ENCODE measurements at places on chromosomes 2 and 18. TPM values are rescaled to one million over a fixed set of nuclear protein-coding genes. Genes with fewer than 3 reads are reported as not detected.

DNA sequence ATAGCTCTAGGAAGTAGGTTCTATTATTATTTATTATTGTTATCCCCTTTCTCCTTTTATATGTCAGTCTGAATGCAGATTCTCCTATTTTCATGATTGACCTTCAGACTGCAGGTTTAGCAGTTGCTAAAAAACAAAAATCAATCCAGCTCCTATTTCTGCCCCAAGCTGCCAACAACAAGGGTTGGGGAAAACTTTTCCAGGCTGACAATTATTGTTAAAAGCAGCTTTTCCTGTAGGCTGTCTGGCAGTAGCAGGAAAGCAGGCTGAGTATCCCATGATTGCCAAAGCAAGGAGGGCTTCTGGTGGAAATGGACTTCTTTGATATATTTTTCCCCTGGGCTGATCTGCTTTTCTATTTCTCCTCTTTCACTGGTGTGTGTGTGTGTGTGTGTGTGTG, 78.0 kb upstream of the CTLA4 start:
- peaks cover 10% of the 10 kb centered on the region for H3K27me3 ChIP-seq
- H3K27ac ChIP-seq, result no peak overlapping the region
- no peak for DNase-seq
- no peaks in the 10 kb centered on the region for H3K4me1 ChIP-seq
- no peak overlapping the region for H3K4me3 ChIP-seq

- no peak overlapping the region for H3K27ac ChIP-seq
- H3K4me3 ChIP-seq, result no peak overlapping the region
- no peak for DNase-seq
- no peaks in the 10 kb centered on the region for H3K36me3 ChIP-seq
- no peaks in the 10 kb centered on the region for H3K4me1 ChIP-seq
- H3K27me3 ChIP-seq, result no peaks in the 10 kb centered on the region
Observed at GRCh38 chr2:150403457-150403856, 84.0 kb downstream of the RND3 start.

GRCh38 chr18:75110846-75111415, 98.0 kb downstream of the PTGR3 start:
- H3K4me3 ChIP-seq, result no peak overlapping the region

GRCh38 chr18:62827397-62827796, 112.1 kb downstream of the PHLPP1 start:
- no peak for DNase-seq
- H3K4me3 ChIP-seq, result no peak overlapping the region
- no peaks in the 10 kb centered on the region for H3K36me3 ChIP-seq
- no peak overlapping the region for H3K27ac ChIP-seq
- peaks cover 11% of the 10 kb centered on the region for H3K4me1 ChIP-seq

GRCh38 chr2:66815886-66816285, 381.0 kb downstream of the MEIS1 start:
- H3K27ac ChIP-seq, result no peak overlapping the region
- H3K27me3 ChIP-seq, result no peaks in the 10 kb centered on the region
- H3K4me1 ChIP-seq, result no peaks in the 10 kb centered on the region
- H3K4me3 ChIP-seq, result no peak overlapping the region
- no peak for DNase-seq

- no peak for DNase-seq
- H3K4me3 ChIP-seq, result no peak overlapping the region
- H3K27me3 ChIP-seq, result no peaks in the 10 kb centered on the region
Observed at GRCh38 chr2:196718419-196719109, 79.0 kb downstream of the CCDC150 start.

DNA sequence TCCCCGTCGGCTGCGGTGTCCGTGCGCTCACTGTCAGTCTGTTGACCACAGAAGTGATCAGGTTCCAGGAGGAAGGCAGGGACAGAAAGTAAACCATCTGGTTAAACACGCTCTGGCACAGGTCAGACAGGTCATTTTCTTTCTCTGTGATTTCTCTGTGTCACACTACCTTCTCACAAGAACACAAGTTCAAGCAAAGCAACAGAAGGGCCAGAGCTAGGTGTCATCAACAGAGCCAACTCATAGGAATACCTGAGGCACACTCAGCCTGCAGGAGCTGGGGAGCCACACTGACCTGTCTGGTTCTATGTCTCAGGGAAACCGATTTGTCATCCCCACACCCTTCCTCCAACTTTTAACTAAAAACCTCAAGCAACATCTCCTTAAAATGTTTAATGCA, 115.1 kb upstream of the ZBTB14 start:
- no peaks in the 10 kb centered on the region for H3K27me3 ChIP-seq
- H3K4me1 ChIP-seq, result no peaks in the 10 kb centered on the region
- no peak for DNase-seq
- no peak overlapping the region for H3K27ac ChIP-seq

- no peaks in the 10 kb centered on the region for H3K27me3 ChIP-seq
- no peaks in the 10 kb centered on the region for H3K36me3 ChIP-seq
- no peak for DNase-seq
- peaks cover 35% of the 10 kb centered on the region for H3K4me1 ChIP-seq
- no peak overlapping the region for H3K4me3 ChIP-seq
- no peak overlapping the region for H3K27ac ChIP-seq
Observed at GRCh38 chr2:239223310-239224198, 177.3 kb downstream of the HDAC4 start.

DNA sequence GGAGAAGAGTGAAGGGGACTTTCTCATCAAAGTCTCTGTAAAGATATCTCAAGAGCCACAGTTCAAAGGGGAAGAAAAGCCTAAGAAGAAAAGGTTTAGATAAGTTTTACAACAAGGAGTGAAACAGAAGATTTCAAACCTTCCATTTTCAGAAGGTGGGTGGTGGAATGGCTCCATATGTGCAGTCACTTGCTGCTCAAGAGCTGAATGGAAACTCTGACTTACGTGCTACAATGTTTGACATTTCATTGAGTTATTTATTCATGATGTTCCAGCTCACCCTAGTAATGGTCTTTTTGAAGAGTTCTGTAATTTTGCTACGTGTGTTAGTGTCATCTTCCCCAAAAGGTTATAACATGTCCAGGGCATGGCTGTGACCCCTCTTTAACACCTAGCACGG, 21.7 kb downstream of the LCT start:
- H3K27ac ChIP-seq, result no peak overlapping the region
- no peaks in the 10 kb centered on the region for H3K27me3 ChIP-seq
- H3K4me1 ChIP-seq, result peaks cover 5% of the 10 kb centered on the region
- no peak overlapping the region for H3K4me3 ChIP-seq

DNA sequence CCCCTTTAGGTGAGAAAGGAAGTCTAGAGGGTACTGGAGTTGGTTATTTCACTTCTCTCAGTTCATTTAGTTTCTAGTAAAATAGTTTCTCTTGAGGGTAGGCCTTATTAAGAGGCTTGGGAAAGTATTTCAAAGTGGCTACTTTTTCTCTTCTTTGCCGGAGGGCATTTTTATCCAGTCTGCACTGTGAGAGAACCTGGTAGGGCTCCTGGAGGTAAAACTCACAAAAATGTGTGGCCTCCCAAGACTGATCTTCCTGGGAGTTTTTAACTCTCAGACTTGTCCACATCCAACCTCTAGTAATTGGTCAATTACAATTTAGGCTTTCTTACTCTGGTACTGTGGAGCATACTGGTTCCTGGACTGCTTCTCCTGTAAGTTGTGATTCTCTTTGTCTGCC, 28.0 kb downstream of the EHBP1 start:
- no peak overlapping the region for H3K4me3 ChIP-seq
- no peak for DNase-seq
- H3K36me3 ChIP-seq, result no peaks in the 10 kb centered on the region
- H3K4me1 ChIP-seq, result peaks cover 4% of the 10 kb centered on the region

- no peaks in the 10 kb centered on the region for H3K36me3 ChIP-seq
- peaks cover 32% of the 10 kb centered on the region for H3K4me1 ChIP-seq
- peak overlapping the region; percentile 92 for H3K4me3 ChIP-seq
Observed at GRCh38 chr2:26243470-26244308, 743 bp downstream of the HADHA start.

GRCh38 chr2:234401426-234401825, 95.5 kb downstream of the ARL4C start:
- no peaks in the 10 kb centered on the region for H3K27me3 ChIP-seq
- peaks cover 9% of the 10 kb centered on the region for H3K4me1 ChIP-seq
- H3K36me3 ChIP-seq, result no peaks in the 10 kb centered on the region

GRCh38 chr2:34037157-34037556, 438.1 kb upstream of the FAM98A start:
- H3K4me3 ChIP-seq, result no peak overlapping the region
- no peaks in the 10 kb centered on the region for H3K27me3 ChIP-seq
- DNase-seq, result no peak
- H3K27ac ChIP-seq, result no peak overlapping the region
- H3K4me1 ChIP-seq, result no peaks in the 10 kb centered on the region

DNA sequence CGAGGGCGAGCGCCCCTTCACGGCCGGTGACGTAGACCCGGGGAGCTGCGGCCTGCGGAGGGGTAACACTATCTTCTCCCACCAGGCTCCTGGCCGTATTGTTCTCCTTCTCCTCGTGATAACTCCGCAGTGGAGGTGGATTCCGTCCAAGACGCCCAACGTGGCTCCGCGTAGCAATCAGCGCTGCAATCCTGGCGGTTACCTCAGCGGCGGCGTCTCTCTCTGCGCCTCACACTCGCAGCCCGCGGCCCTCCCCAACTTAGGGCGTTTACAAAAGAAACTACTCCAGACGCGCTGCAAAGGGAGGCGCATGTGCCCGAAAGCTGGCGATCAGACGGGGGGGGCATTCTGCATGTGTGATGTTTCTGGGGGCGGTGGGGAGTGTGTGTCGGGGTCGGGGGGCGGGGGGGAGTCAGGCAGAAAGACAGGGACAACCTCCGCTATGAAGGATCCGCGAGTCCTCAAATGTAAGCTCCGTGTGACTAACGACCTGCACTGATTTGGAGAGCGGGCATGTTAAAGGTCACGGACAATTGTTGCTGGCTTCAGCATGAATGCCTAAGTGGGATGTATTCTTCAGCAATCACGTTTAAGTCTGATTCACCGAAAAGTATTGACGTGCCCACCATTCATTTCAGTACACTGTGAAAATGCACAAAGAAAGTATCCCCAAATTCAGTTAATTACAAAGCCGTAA, 1.3 kb upstream of the ZNF516 start:
- H3K36me3 ChIP-seq, result no peaks in the 10 kb centered on the region
- peak overlapping the region; percentile 29 for H3K27ac ChIP-seq
- peaks cover 3% of the 10 kb centered on the region for H3K27me3 ChIP-seq
- H3K4me1 ChIP-seq, result peaks cover 52% of the 10 kb centered on the region
- peak overlapping the region; percentile 67 for H3K4me3 ChIP-seq

DNA sequence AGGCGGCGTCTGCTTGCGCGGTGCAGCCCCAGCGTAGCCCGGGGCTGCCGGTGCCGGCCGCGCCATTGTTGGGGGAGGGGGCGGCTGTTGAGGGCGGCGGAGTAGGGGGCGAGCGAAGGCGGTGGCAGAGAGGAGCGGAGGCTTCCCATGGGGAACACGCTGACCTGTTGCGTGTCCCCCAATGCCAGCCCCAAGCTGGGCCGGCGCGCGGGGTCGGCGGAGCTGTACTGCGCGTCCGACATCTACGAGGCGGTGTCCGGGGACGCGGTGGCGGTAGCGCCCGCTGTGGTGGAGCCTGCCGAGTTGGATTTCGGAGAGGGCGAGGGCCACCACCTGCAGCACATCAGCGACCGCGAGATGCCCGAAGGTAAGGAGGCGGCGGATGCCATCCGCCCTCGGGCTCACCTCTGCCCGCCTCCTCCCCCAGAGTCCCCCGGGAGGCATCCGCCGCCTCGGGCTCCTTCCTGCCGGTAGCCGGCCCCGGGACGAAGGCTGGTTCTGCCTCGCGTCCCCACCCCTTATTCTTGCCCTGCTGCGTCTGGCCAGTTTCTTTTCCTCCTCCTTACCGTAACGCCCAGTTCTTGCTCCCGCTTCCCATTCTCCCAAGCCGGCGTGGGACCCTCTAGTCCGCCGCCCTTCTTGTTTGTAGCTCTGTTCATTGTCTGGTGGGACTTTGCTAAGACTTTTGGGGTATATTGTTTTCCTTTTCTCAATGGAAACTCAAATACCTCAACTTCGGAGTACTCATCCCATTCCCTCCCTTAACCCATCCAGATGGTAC, 500 bp downstream of the CCNYL1 start:
- peaks cover 2% of the 10 kb centered on the region for H3K36me3 ChIP-seq
- peak overlapping the region; percentile 83 for H3K27ac ChIP-seq
- H3K27me3 ChIP-seq, result no peaks in the 10 kb centered on the region
- peak; percentile 79 for DNase-seq

GRCh38 chr2:231359948-231360347, 35.6 kb upstream of the B3GNT7 start:
- DNase-seq, result no peak
- no peaks in the 10 kb centered on the region for H3K36me3 ChIP-seq
- H3K27ac ChIP-seq, result no peak overlapping the region

DNA sequence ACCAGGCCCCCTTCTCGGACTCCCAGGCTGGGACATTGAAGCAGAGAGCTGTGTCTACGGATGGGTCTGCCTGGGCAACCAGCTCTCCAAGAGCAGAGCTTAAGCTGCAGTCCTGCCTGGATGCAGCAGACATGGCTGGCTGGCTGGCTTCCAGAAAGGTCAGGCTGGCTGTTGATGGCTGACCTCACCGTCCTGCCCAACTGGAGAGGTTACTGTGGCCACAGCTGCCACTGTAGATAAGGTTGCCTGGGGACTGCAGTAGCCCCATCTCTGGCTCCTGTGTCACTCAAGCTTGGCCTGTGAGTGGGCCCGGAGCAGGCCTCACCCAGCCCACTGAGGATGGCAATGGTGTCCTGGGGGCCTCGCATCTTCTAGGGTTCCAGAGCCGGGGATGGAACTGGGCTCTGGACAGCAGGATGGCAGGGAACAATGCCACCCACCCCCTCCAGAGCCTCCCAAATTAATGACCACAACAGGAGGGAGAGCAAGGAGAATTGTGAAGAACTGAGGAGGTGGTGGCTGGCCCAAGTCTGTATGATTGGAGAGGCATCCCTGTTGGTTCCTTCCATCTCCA, 37.0 kb upstream of the FOSL2 start:
- no peaks in the 10 kb centered on the region for H3K36me3 ChIP-seq
- no peak overlapping the region for H3K27ac ChIP-seq
- H3K27me3 ChIP-seq, result no peaks in the 10 kb centered on the region

DNA sequence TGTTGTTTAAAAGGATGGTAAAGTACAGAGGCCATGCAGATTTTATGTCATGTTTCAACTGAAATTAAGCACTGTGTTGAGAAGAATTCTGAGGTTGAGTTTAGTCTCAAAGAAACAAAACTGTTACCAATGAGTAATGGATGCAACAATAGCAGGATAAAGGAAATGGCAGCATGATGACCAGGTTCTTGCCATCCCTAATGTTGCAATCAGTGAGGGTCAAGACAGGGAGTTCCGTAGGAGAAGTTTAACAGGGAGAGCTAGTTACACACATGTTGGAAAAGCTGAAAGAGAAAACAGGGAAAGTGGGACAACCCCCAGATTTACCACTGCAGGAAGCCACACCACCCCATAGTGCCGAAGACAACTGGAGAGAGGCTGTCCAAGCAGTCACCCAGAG, 343.8 kb upstream of the EPHA4 start:
- H3K4me1 ChIP-seq, result no peaks in the 10 kb centered on the region
- H3K4me3 ChIP-seq, result no peak overlapping the region
- H3K36me3 ChIP-seq, result no peaks in the 10 kb centered on the region
- no peak overlapping the region for H3K27ac ChIP-seq

Gene MSGN1
- total RNA-seq, result not detected

Gene PLCD4
- total RNA-seq, result not detected

Gene POTEJ
- not detected for total RNA-seq

Gene CNTNAP5
- total RNA-seq, result not detected

Gene SP140
- 424 TPM for total RNA-seq

Gene RAB31
- 44.6 TPM for total RNA-seq

Gene PROKR1
- not detected for total RNA-seq

Gene FIGN
- total RNA-seq, result not detected

Gene TMEM163
- total RNA-seq, result 6.2 TPM

Gene MC4R
- total RNA-seq, result not detected

Gene HADHA
- total RNA-seq, result 104 TPM

Gene TMEM178A
- total RNA-seq, result 1.3 TPM
